Activated T-cell treated with anti-CD3 and anti-CD28 coated beads, Interleukin-2, amount 50 U/mL, for 72 hours (primary cell): ENCODE measurements at places on chromosomes 5 and 9. TPM values are rescaled to one million over a fixed set of nuclear protein-coding genes. Genes with fewer than 3 reads are reported as not detected.

- DNase-seq = no peak
Measured at GRCh38 chr9:134289241-134289875, 36.9 kb upstream of the RXRA start.

- no peak for DNase-seq
Measured at GRCh38 chr5:166906991-166907713, 1384.3 kb upstream of the WWC1 start.

- DNase-seq = no peak
Measured at GRCh38 chr5:57097526-57097925, 76.3 kb upstream of the GPBP1 start.

TLR4 gene
- not detected for total RNA-seq

GLDC gene
- total RNA-seq = 1.2 TPM

GRCh38 chr5:168984135-168984675 is 316.7 kb downstream of the SLIT3 start:
- DNase-seq = no peak
